ENCODE measurements at places on chromosomes 2 and 18. TPM values are rescaled to one million over a fixed set of nuclear protein-coding genes. Genes with fewer than 3 reads are reported as not detected.

DNA sequence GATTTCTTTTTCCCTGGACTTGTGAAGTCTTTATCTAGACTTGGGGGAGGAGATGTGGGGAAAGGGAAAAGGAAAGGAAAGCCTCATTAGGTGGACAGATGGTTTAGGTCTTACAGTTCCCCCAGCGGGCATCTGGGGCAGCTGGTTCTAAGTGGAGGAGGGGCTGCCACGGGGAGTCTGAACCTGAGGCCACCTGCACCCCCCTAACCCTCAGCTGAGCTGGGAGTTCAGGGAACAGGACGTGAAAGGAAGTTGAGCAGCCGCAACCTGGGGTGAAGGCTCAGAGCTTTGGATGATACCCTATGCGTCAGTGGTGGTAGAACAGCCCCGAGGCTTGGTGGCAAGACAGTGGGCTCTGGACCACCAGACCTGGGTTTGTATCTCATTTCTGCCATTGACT, 26.8 kb downstream of the ITM2C start:
- DNase-seq = no peak

GRCh38 chr2:60899230-60899891, 18.0 kb downstream of the REL start:
- DNase-seq = no peak

Gene STON1
- 10.1 TPM for total RNA-seq

DNA sequence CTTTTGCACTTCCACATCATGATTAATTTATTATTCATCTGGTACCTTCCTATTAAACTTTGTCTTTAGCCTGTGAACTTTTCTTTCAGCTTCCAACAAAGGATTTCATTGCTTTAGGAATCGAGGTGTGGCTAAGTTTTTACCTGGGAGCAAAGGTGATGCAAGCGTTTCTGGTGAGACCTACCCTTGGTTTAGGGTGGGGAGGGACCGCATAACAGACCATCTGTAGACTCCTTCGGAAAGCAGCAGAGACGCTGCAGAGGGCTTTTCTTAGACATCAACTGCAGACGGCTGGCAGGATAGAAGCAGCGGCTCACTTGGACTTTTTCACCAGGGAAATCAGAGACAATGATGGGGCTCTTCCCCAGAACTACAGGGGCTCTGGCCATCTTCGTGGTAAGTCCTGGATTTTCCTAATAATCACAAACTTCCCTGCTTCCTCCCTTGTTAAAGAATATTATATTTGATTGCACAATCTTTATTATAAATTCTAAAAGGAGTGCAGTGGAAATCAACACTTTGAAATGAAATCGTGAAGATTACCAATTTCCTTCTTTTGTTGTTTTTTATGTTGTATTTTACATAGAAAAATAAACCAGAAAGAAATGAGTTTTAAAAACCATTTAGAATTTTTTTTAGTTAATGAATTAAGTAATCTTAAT, at the start of gene DSG3:
Gene DSG3 (plus strand): TSS at position 212 of the 662 bp plus-strand sequence. CDS start 137 bp downstream, at position 349.
- no peak for DNase-seq

DNA sequence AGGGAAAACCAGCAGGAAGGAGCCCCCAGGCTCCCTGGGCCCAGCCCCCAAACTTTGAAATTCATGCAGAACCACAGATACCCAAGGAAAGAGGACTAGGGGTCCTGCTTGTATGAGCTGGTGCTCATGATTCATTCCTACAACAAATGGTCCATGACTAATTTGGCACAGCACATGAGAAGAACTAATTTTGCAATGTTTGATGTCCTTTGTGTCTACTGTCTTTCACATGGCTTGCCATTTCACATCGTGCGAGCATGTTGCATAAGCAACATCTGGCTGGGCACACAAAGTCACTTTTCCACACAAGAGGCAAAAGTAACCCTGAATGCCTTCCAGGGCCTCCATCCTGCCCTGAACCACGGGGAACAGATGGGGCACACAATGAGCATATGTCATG, 149.6 kb upstream of the APCDD1 start:
- no peak for DNase-seq

DNA sequence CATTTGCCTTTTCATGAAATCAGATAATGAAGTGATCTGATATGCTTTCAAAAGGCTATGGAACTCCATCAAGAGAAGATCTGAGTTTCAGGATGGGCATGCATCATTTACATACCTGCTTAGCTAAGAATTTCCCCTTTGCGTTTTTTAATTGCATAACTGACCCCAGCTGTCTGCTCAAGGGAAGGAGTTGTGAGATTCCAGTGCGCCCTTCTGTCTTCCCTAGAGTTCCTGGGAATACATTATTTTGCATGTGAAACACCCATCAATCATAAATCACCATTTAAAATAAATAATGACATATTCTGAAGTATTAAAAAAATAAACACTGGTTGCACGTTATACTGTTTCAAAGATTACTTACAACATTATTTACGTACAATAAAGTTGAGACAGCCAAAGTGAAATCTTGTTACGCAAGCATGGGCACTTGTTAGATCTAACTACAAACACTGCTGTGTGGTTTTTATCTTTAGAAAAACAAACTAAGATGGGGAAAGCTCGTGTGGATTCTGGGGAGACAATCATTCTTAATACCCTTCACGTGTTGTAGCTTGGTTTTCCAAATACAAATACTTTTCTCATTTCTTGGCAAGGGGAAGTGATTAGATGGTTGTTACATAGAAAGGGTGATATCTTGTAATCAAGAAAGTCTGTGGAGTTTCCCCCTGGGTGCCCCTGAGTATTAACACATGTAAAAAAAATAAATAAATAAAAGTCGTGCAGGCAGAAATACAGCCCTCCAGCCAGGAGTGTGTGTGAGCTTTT, 125.7 kb upstream of the LMAN1 start:
- no peak for DNase-seq

DNA sequence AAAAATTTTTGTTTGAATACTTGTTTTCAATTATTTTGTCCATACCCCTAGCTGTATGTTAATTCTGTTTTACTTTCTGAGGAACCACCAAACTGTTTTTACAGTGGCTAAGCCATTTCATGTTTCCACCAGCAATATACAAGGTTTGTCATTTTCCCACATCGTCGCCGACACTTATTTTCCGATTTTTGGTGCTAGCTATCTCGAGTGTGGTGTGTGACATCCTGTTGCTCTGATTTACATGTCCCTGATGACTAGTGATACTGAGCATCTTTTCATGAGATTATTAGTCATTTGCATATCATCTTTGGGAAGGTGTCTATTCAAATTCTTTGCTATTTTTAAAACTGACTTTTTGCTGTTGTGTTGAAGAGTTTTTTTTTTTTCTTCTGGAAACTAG, 7.2 kb upstream of the GPC1 start:
- no peak for DNase-seq

- DNase-seq = no peak
Measured at GRCh38 chr2:143402451-143402850, 273.2 kb downstream of the ARHGAP15 start.

DNA sequence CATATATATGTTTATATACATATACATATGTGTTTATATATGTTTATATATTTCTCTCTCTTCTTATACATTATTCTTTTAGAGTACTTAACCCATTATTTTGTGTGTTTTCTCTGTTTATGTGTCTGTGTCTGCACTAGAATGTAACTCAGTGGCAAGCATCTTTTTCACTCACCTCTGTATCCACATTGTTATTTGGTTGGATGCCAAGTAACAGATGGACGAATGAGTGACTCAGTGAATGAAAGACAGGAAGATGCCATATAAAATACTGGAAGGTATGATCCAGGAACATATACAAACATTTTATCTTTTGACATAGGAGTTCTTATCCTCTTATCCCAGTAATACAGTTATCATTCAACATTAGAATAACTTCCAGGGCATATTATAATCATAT, 684.8 kb downstream of the RNF144A start:
- DNase-seq = no peak

Gene UGT1A8
- not detected for total RNA-seq

GRCh38 chr18:2932247-2933181, 80.4 kb downstream of the LPIN2 start:
- DNase-seq = peak; percentile 63

- DNase-seq = no peak
Measured at GRCh38 chr2:48332286-48332685, 197.7 kb upstream of the STON1 start.

DNA sequence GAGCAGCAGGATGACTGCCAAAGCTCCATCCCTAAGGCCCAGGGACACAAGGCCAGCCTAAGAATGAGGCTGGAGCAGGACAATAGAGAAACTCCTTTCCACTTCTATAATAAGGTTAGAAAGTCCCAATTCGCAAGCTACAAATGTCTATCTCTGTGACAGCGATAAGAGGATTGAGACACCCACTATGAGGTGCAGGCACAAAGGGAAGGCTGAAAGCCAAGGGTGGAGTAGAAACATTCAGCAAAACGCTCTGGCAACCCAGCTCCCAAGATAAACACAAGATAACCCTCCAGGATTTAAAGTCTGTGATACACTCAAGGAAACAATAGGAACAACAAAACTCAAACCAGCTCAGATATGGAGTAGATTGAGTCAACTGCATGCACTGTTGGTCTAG, 418.0 kb upstream of the UBE2E3 start:
- DNase-seq = no peak

Gene CCDC138
- 31.6 TPM for total RNA-seq

DNA sequence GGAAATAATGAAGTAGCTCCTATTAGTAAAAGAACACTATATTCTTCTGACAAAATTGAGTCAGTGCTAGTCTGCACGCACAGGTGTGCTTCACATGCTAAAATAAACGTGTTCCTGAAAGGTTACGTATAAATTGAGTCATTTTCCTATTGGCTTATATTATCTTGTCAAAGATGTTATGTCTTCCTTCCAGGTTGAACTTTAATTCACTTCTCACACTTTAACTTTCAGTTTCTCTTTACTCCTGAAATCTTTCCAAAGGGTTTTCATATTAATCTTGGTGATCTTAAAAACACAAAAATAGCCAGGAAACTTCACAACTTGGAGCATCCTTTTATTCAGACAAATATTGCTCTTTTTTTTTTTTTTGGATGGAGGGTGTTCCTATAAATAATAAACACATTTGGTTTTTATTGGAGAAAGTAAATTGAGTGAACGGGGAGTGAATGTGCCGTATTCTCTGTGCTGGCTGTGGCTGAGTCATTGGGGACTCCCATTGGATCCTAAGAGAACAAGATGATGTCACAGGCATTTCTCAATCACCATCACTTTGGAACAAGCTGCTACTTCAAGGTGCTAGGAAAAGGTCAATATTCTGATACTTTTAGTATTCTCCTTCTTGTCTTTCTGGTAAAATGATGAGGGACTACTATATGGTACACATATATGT, 150.2 kb upstream of the SPATS2L start:
- DNase-seq = no peak

DNA sequence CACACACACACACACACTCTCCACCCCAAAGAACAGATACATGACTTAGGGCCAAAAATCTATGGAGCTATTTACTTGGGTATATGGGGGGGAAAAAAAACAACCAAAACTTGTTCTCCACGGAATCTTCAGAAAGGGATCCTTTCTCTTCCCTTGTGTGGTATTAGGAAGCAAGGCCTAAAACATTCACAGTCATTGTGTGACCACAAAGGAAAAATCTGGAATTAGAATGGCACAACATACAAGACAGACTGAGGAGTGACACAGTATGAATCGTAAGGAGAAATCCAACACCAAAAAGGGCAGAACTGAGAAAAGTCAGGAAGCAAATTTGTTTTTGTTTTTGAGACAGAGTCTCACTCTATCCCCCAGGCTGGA, 70.3 kb downstream of the ASXL2 start:
- no peak for DNase-seq

Gene RALBP1
- total RNA-seq = 67.8 TPM

GRCh38 chr2:44692821-44693220, 248.7 kb upstream of the SIX3 start:
- DNase-seq = no peak

Gene INPP5D
- 7.1 TPM for total RNA-seq

Gene CTAGE1
- not detected for total RNA-seq

Gene CXCR1
- total RNA-seq = not detected

Gene MYCN
- total RNA-seq = 142 TPM

- peak; percentile 58 for DNase-seq
Measured at GRCh38 chr2:102233132-102233884, 46.5 kb downstream of the IL1RL2 start.

Gene TCF23
- total RNA-seq = not detected

DNA sequence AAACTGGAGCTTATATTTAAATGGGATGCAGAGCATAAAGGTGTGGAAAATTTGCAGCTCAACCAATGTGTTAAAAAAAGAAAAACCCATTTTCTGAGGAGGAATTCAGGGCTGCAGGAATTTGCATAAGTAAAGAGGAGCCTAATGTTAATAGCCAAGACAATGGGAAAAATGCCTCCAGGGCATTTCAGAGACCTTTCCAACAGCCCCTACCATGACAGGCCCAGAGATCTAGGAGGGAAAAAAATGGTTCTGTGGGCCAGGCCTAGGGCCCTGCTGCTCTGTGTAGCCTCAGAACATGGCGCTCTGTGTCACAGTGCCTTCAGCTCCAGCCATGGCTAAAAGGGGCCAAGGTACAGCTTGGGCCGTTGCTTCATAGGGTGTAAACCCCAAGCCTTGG, 719.7 kb upstream of the ACVR2A start:
- DNase-seq = no peak

DNA sequence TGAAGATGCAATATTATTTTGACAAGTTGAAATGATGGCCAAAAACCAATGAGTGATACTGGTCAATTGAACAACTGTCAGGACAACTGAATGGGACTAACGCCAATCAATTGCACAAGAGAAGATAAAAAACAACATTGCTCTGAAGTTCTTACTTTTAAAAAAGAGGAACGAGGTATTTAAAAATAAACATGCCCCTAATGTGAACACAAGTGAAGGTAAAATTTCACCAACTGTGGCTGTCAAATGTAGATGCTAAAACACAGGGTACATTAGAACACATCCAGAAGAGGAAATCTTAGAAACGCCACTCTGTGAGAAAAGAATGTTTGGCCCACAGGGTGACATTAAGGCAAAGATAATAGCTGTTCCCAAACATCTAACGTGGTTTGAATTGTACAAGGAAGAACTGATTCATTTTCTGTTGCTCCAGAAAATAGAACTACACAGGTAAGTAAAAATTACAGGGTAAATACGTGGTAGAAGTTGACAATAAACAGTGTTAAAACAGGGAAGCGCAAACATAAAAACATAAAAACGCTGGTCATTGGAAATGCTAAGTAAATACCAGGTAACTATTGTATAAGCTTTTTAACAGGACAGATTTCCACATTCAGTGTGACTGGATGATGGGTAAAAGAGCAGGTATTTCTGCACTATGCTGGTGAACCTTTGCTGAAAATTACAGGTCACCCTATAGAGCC, 20.3 kb downstream of the LONRF2 start:
- DNase-seq = no peak

- DNase-seq = no peak
Measured at GRCh38 chr2:55948176-55948923, 24.8 kb upstream of the EFEMP1 start.

- no peak for DNase-seq
Measured at GRCh38 chr2:145012806-145013205, 492.9 kb upstream of the ZEB2 start.

DNA sequence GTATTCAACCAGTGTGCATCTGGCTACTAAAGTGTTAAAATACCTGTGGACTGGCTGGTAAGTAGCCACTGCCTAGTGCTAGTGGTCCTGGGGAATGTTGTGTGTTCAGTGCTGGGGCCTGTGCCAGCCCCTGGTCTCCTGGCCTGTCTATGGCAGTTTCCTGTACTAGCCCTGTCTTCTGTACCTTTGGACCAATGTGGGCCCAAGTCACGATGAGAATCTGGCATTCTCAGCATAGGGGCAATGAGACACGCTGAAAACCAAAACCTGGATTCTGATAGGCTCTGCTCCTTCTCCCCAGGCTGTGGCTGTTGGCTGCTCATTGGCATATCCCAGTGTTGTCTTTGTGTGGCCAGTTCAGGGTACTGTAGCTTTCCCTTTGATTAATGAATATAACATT, 170.4 kb downstream of the PTPRM start:
- no peak for DNase-seq

Gene GKN1
- not detected for total RNA-seq

Gene SLC19A3
- total RNA-seq = 5.9 TPM
